ENCODE measurements at places on chromosomes 4 and X. TPM values are rescaled to one million over a fixed set of nuclear protein-coding genes. Genes with fewer than 3 reads are reported as not detected.

MAP7D2 gene
- total RNA-seq, result 0.34 TPM

KLF8 gene
- 2.4 TPM for total RNA-seq

ADAM29 gene
- not detected for total RNA-seq

OTC gene
- total RNA-seq, result not detected

KDR gene
- total RNA-seq, result 6.9 TPM

RAB41 gene
- not detected for total RNA-seq

UCHL1 gene
- 282 TPM for total RNA-seq

ART3 gene
- not detected for total RNA-seq

XAGE1B gene
- total RNA-seq, result not detected

CTAG2 gene
- not detected for total RNA-seq

ABCG2 gene
- 0.06 TPM for total RNA-seq

ZCCHC18 gene
- not detected for total RNA-seq

EPHA5 gene
- not detected for total RNA-seq

CYBB gene
- total RNA-seq, result not detected
